Left colon (tissue), 2 donors: ENCODE measurements at places on chromosomes 16 and 17.

- no peak for DNase-seq
Observed at GRCh38 chr17:4329838-4330237, 36.6 kb downstream of the UBE2G1 start.

DNA sequence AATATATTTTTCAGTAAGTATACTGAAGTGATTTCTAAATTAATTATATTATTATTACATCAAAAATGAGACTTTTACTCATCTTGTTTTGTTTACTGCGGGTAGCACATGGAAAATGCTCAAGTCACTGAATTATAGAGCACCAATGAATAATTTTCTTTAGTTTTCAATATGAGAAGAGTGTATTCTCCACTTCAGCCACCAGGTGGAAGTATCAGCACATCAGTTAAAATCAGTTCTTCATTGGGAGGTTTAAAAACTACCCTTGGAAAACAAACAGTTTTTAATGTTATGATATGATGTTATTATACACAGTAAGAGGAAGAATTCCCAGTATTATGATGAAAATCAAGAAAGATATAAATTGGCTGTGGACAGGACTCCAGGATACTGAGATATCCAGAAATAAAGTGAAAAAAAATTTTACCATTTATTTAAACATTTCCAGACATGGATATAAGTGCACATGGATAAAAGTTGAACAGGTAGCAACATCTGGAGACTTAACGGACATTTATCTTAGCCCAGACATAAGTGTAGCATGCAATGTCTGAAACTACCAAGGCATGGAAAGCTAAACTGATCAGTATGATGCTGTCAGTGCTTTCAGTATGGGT is 467.3 kb downstream of the KCNJ2 start:
- no peak for DNase-seq

- no peak for DNase-seq
Observed at GRCh38 chr17:81437191-81437651, 42.0 kb downstream of the BAHCC1 start.

DNA sequence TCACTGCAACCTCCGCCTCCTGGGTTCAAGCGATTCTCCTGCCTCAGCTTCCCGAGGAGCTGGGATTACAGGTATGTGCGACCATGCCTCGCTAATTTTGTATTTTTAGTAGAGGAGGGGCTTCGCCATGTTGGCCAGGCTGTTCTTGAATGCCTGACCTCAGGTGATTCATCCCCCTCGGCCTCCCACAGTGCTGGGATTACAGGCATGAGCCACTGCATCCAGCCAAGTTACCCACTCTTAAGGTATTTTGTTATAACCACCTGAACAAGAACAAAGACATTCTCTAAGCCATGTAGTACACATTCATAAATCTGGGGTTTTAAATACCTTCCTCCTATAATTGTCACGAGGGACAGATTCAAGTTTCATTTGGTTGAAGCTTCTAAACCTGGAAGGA is 12.3 kb upstream of the TMEM170A start:
- no peak for DNase-seq

GRCh38 chr16:63877401-63877800 is 1244.5 kb downstream of the CDH11 start:
- no peak for DNase-seq

- DNase-seq = no peak
Observed at GRCh38 chr17:67137860-67138259, 93.5 kb downstream of the CACNG1 start.

DNA sequence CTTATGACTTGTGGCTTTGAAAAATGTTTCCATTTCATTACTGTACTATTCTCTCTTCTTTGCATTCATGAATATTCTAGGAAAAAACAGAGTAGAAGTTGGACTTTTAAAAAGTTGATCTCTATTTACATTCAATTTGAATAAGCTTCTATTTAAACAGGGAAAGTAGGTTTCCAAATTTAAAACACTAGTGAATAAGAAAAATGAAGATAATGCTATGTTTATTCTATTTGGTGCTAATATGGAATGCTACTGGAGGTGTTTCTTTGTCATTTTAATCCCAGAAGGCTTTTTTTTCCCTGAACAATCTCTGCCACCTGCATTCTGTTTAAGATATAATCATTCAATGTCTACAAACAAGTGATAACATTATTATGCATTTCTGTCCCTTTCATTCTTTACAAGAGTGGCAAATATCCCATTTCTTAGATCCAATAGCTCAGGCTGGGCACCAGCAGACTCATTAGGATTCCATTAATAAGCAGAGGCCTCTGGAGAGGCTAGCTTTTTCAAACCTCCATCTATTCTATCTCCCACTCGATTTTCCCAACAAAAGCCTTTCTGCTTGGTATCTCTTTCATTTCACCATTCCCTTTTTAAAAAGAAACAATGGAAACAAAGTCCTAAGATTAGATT is 1001.6 kb upstream of the CDH8 start:
- DNase-seq = no peak

DNA sequence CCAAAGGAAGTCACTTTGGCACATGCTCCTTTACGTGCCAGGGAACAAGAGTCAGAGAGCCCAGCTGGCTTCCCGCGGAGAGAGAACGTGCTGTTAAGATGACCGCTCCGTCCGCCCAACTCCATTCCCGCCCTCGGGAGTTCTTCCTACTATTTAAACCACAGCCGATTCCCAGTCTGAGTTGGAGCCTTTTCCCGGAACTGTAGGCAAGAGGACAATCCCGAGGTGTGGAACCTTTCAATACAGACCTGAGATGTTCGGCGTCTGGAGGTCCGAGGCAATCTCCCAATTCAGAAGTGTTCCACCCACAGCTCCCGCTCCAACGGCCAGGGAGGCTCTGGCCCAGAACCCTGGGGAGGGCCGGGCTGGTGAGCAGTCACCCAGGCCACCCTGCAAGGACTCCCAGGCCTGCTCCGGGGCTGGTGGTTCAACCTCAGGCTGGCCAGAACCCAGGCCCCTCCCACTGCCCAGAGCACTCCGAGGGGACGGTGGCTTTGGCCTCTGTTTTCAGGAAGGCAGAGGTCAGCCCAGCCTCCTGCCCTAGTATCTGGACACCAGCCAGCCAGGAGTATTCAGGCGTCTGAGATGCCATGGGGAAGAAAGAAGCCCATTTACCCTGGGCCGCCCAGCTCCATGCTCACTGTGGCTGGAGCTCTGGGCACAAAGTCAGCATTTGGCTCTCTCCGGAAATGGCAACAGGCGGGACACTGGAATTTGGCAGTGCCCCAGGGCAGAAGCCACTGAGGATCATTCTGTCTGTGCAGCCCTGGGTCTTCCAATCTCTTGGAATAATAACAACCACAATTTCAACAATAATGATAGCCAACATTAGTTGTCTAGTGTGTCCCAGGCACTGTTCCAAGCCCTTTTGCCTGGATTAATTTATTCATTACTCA is 21.4 kb downstream of the EMP2 start:
- peak; percentile 36 for DNase-seq

GRCh38 chr16:84044118-84044488 is 1.5 kb upstream of the SLC38A8 start:
- no peak for DNase-seq

- DNase-seq = no peak
Observed at GRCh38 chr16:64975821-64976220, 146.0 kb downstream of the CDH11 start.

GRCh38 chr17:46935658-46936266 is 12.8 kb downstream of the GOSR2 start:
- no peak for DNase-seq

- no peak for DNase-seq
Observed at GRCh38 chr17:27244491-27245223, 49.3 kb upstream of the WSB1 start.

GRCh38 chr17:77163001-77163400 is 22.2 kb downstream of the SEC14L1 start:
- peak; percentile 58 for DNase-seq

DNA sequence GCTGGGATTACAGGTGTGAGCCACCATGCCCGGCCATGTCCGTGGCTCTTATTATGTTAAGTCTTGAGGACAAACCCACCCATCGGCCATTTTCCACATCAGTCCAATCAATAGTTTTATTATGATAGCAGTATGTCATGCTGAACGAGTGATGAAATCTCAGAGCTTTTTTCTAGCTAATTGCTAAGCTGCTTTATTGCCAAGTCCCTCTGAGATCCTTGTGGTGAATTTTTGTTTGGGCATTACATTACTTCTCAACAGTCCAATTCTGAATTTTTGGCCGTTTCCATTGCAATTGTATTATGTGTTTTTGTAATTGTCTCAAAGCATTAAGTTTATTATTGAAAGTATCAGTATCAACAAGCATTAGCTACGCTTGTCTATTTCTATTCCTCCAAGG is 10.9 kb downstream of the RNF112 start:
- DNase-seq = no peak

DNA sequence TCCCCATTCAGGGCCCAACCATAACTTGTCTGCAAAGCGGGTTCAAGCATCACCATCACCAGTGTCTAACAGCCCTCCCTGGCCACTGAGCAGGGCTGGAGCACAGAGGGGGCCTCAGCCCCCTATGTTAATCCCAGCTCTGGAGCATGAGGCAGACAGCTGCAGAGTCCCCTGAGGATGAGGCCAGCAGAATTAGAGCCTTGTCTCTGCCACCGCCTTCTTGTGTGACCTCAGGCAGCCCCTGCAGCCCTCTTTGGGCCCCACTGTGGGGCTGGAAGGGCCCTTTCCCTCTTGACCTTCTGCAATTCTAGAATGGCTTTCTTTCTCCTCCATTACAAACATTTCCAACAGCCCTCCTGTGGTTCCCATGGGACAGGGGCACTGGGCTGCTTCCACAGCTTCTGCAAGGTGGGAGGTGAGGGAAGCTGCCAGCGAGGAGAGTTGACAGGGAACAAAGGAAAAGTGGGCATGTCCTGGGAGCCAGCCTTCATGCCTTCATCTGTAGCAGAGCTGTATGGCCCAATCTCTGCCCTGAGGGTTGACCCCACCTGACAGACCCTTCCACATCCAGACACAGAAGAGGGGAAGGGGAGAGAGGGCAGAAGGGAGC is 65.7 kb downstream of the TMEM132E start:
- DNase-seq = no peak

DNA sequence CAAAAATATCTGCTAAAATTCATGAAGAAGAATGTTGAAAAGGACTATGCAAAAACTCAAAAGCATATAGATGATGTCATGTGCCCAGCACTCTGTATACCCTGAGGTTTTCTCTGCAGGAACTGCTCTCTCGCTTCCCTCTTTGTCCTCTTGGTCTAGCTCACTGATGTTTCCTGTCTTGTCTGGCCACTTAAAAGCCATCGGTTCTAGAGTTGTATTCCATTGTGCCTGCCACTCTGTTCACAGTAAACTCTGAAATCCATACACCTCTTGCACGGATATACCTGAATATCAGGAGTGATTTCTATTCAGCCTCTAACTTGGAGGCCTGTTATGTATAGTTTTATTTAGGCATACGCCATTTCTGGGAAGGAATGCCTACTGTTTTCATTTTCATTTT is 101.0 kb upstream of the CNTNAP4 start:
- DNase-seq = no peak

DNA sequence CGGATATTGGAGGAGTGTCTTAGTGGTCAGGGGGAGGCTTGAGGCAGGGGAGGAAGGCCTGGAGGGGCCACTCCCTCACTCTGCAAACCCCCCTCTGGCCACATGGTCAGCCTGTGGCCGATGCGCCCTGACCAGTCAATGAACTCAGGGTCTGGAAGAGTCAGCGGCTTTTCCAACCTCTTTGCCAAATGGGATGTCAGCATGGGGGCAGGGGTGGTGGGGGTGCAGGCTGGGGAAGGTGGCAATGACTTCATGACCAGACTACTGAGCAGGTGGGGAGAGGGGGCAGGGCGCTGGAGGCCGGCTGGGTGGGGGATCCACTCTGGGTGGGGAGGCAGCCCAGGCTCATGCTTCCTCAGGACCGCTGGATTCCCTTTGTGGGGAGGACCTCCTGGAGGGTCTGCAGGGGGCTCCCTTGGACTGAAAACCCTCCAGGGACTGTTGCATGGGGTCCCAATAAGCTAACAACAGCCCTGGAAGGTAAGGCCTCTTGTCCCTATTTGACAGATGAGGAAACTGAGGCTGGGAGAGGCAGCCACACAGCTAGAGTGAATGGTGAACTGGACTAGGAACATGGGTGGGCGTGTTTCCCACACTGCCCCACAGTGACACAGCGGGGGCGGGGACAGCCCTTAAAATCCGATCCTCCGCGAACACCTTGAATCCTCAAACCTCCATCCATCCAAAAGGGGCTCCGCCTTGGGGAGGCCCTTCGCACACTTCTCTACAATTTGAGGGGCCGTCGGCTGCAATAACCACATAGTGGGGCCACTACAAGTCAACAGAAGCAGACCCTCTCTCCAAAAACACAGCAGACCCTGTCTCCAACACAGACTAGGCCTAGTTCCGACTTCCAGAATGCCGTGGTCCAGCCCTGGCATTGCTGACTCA is 81.0 kb upstream of the TOB1 start:
- no peak for DNase-seq

DNA sequence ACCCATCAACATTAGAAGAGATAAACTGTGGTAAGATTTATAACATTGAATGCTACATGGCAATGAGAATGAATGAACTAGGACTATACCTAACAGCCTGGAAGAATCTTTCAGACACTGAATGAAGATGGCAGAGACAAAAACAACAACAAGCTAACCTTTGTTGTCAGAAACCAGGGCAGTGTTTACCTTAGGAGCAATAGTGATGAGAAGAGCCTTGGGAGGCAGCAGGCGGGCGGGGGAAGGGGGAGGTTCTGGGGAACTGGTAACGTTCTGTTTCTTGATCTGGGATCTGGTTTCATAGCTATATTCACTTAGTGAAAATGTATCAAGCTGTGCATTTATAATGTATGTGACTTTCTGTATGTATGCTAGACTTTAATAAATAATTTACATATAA is 139.0 kb upstream of the TNRC6C start:
- DNase-seq = no peak

DNA sequence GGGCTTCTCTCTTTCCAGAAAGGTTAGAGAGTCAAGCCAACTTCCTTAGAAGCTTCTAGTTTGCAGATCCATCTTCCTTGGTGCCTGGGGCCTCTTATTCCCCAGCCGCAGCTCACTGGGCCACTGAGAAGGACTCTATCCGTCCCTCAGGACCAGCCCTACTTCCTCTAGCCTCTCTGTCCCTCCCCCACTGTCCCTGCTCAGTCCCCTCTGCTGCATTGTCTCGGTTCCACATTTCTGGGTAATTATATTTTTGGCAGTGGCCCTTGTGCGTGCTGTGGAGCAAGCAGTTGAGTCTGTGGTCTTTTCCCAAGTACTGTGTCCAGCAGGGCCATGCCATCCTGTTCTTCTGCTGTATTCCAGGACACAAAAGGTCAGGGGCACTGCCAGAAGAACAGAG is 17.8 kb downstream of the IRX3 start:
- no peak for DNase-seq

- no peak for DNase-seq
Observed at GRCh38 chr16:24759006-24759405, 29.6 kb downstream of the TNRC6A start.

DNA sequence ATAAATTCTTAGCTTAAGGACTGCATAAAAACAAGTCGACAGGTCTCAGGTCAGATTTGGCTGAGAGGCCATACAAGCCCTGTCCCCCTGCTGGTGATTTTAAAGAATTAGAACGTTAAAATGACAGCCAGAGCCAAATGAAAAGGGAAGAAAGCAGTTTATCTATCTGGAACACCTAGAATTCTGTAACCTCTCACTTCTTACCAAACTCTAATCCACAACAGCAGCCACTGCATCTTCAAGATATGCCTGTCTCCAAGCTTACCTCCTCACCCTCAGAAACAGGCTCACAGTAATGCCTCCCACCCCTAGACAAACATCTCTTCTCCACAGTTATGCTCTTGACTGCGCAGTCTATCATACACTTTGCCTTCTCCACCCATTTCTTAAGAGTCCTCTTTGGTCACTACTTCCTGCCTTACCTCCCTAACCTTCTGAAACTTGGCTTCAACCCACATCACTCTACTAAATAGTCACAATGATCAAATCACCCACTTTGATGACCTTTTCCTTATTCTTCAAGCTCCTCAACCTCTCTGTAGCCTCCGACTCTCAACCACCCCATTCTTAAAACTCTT is 14.2 kb downstream of the ANKFY1 start:
- no peak for DNase-seq
